ENCODE measurements at places on chromosomes 3 and 15. TPM values are rescaled to one million over a fixed set of nuclear protein-coding genes. Genes with fewer than 3 reads are reported as not detected.

The CPNE9 gene
- 0.19 TPM for polyA plus RNA-seq

The CPA3 gene
- not detected for polyA plus RNA-seq

The SYNM gene
- polyA plus RNA-seq: 4.5 TPM

The TMEM40 gene
- polyA plus RNA-seq: 0.52 TPM

The IL12A gene
- not detected for polyA plus RNA-seq

The SCG3 gene
- polyA plus RNA-seq: 0.11 TPM

The SLC28A2 gene
- polyA plus RNA-seq: 0.17 TPM

DNA sequence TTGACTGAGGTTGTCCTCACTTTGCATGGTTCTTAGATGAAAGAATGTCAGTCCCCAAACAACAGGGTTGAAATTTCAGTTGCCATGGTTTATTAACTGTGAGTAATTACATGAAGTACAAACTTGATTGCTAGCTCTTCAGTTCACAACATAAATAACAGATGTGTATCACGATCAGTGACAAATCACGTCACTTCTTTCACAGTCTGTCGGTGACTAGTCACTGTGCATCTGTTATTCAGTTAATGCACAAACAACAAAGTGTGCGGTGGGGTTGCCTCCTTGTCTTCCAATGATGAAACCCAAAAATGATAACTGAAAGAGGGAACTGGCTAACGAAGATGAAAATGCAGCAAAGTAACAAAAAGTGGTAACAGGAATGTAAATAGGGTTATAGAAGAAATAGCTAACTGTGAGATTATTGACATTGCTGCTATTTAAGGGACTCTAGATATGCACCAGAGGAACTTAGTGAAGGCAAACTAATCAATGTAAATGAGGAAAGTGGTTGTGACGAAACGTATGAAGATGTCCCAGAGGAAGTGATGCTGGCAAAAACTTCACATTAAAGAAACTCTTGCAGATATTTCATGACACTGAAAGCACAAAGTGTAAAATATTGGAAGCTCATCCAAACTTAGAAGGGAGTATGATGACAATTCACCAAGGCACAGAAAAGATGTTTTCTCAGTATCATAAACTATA lies 159.3 kb downstream of the WDR76 start:
- no peak for DNase-seq

GRCh38 chr15:36844534-36844998 lies 255.8 kb downstream of the MEIS2 start:
- no peak for DNase-seq

DNA sequence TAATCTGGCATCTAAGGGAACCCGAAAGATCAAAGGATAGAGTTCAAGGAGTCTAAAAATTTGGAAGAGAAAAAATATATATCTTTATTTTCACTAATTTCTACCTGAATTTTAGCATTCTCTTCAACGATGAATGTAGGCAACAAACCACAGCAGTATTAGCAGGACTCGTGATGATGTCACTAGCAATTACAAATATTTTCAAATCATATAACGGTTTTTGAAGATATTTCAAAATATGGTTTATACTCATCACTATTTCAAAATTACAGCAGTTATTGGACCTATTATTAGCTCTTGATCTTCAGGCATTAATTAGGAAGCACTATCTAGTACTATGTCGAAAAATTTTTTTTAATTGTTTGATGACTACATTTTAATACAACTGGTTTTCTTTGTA lies 27.0 kb upstream of the ANKDD1A start:
- DNase-seq: no peak

DNA sequence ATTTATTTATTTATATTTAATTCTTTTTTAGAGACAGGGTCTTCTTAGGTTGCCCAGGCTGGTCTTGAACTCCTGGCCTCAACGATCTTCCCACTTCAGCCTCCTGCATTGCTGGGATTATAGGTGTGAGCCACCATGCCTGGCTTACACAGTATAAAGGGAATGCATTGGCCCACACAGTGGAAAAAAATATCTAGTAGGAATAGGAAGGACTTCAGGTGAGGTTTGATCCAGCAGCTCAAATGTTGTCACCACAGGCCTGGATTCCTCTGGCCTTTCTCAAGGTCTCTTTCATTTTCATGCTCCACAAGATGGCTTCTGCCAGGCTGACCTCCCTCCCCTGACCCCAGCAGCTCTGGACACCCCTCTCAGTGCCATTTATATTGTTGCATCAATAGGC lies 2.1 kb upstream of the SPTBN5 start:
- no peak for DNase-seq

DNA sequence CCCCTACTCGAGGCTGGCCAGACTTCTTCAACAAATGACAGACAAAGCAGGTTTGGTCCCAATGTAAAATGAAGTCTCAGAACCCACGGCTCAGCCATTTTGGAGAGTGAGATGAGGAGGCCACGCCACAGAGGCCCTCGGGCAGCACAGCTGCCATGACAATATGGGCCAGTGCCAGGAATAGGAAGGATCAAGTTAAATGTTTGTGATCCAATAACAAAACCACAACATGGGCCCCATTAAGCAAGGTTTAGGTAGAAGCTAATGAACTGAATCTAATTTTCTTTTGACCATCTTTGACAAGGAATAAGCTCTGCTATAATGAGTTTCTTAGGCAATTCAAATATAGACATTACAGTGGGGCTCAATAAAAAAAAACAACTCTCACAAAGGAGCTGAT lies 52.6 kb downstream of the RFTN1 start:
- DNase-seq: no peak

GRCh38 chr3:130093741-130094391 lies 12.2 kb downstream of the ALG1L2 start:
- DNase-seq: no peak

DNA sequence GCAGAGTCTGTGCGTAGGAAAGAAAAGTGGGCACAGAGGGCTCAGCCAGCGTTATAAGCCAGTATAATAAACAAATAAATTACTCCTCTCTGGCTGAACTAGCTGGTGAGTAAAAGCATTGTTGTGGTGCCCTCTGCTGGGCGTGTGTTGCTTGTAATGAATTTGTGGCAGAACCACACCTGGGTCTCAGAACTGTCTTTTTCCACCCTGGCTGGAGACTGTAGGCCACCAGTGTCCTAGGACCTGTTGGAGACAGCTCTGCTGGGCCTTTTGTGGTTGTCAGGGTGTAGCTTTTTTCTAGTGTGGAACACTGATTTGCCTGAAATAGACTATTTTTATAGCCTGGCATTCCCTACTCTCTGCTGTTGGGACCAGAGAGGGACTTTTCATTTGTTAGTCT lies 130.5 kb upstream of the EIF1B start:
- DNase-seq: peak; percentile 81

GRCh38 chr3:50423543-50423942 lies 64.2 kb upstream of the TMEM115 start:
- no peak for DNase-seq

- no peak for DNase-seq
These were observed 963.2 kb downstream of the ROBO2 start for GRCh38 chr3:78003090-78003489.

DNA sequence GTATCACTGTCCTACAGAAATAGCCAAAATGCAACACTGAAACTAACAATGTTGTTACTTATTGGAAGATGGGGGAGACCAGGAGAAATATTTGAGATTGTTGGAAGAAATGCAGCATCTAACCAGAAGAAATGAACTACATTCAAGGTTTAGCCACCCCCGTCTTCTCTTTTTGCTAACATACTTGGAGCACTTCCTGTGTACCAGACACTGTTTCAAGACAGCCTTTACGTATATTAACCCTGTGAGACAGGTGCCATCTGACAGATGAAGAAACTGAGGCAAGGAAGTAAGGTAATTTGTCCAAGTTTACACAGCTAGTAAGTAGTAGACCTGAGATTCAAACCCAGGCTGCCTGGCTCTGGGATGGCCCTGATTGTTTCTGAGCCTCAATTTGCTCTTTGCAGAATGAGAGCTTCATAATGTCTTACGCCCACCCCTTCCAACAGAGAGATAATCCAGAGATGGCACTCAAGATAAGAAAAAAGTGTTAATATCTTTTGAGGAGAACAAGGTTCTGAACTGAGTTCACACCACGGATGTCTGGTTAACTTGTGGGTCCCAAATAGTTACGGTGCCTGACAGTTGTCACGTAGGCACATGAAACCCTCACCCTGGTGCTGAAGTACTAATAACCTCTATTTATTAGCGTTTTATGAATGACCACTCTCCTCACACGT lies 26.1 kb downstream of the RASGRP1 start:
- DNase-seq: no peak

DNA sequence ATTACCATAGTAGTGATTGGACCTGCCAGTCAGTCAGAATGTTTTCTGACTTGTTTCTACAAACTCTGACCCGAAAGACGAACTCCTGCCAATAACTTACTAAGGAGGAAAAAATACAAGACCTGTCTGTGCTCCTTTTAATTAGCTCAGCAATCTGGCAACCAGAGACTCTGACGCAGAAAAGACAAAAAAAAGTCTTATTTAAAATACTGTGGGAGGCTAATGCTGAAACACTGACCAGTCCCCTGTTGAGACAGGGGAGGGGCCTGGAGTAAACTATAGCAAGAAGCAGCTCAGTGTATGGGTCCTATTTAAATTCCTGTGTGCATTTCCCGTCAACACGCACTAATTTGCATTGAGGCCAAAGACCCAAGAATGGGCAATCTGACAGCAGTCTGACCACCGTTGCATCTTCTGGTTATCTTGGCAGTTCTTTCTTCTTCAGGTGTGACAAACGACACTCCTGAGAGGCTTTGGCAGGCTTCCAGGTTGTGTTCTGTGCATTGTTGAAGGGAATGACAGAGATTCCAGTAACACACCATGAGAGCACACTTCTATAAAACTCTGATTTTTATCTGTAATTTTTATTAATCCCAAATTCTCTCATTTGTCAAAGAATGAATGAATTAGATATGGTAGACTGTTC lies 1114.3 kb downstream of the IGSF11 start:
- no peak for DNase-seq

DNA sequence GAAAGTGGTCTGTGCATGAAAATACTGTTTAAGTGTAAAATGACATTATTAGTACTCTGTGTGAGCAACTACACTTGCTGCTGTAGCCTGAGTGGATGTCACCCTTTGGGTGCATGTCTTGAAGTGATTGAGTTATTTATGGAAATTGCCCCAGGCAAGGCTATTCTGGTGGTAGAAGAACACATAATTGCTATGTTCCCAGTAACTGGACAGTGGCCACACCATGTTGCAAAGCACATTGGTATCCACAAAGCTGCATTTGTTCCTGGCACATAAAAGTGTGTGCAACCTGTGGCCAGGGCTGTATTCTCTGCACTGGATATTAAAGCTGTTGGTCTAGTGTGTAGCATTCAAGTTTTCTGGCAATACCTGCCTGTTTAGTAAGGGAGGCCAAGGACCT lies 23.8 kb downstream of the MTMR14 start:
- DNase-seq: no peak

DNA sequence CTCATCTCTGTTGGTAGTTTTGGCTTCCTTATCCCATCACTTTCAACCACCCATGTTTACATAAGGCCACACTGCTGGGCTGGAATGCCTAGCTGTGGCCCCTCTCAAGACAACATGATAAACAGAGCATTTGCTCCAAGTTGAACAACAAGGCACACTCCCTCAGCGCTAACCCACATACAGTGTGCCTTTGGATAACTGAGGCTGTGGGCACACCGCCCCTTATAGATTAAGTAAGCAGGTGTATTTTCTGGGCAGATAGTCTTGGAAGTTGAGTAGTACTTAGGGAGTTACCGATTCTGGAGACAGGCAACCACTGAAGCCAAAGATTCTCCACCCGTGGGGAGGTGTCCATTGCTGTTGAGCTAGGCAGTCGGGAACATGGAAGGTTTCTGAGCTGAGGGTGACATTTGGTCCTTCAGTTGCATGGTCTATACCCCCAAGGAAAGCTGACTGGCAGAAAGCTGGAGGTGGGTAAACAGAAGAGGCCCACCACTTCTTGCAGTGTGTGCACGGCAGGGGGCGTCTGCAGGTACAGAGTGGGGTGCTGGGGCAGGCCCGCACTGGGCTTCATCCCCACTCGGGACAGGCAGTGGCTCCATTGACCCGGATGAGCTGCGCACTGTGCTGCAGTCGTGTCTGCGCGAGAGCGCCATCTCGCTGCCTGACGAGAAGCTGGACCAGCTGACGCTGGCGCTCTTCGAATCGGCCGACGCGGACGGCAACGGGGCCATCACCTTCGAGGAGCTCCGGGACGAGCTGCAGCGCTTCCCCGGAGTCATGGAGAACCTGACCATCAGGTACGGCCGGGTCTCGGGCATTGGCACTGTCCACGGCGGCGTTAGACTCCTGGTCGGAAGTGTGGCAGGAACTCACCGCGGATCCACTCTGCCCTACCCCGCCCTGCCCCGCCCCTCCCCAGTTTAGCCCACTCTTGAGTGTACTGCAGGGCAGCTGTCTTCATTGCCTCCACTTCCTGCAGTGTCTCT lies 16.8 kb downstream of the NOX5 start:
- peak; percentile 63 for DNase-seq

DNA sequence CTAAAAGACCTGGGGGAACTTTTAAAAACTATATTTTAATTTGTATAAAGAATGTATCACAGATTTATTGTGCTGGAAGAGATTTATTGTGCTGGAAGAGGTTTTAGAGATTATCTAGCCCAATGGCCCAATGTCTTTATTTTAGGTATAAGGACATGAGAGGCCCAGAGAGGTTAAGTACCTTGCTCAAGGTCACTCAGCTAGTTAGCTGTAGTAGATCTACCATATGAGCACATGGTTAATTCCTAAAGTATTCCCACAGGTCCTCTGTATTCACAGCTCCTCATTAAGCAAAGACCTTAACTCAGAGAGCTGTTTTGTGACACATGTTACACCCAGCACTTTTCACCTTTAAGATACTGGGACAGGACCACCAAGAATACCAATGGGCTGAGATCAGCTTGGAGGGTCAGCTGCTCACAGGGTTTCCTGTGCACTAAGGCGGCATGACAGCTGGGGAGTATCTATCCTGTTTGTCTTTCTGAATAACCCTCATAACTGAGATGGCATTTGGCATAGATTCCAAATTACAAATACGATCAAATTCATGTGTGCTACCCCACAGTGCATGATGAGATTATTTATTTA lies 143.1 kb upstream of the TBL1XR1 start:
- no peak for DNase-seq

DNA sequence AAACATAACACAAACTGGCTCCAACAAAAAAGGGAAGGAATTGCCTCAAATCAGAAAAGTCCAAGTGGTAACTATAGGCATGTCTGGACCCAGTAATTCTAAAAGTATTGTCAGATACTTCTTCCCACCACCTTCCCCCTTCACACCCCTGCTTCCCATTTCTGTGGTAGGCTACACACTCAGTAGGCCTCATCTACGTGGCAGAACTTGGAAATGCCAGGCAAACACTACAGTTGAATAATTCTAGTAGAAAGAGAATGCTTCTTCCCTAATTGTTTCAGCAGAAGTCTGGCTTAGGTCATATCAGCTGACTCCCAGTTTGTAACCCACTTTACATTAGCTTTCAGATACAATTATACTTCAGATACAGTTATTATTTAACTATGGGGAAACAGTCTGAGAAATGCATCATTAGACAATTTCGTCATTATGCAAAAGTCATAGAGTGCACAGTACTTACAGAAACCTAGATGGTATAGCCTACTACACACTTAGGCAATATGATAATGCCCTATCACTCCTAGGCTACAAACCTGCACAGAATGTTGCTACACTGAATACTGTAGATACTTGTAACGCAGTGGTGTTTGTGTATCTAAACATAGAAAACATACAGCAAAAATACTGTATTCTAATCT lies 6.4 kb downstream of the SETMAR start:
- no peak for DNase-seq

- DNase-seq: no peak
These were observed 17.8 kb downstream of the TEX9 start for GRCh38 chr15:56383010-56383409.

GRCh38 chr3:172635588-172635987 lies 75.3 kb downstream of the NCEH1 start:
- DNase-seq: no peak
